ENCODE measurements at places on chromosomes 3 and 15.
A peak's percentile ranks its signal among the peaks of the same experiment; 100 is the strongest.

DNA sequence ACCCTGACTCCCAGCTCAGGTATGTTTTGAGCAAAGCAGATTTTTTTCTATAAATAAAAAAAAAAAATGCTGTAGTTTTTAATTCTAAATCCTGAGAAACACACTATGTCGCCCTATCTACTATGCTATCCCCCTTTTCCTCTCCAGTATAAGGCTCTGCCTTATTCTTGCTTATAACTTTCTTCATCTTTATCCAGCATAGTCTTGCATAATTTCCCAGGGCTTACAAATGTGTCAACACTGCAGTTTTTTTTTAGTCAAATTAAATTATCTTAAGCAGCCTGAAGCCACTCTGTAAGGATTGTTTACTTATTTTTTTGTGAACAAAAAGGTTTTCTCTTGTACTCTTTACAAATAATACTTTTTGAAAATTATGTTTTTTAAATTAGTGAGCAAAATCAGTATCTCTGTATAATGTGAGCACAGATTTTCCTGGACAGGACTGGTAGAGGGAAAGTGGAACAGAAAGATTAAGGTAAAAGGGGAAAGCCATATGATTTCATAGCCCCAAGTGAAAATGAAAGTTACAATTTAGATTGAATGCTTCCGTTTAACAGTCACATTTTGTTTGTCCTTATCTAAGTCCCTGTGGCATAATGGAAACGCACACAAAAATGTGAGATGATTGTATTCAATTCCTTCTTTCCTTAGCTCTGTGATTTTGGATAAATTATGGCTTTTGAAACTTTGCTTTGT, 5.6 kb upstream of the PYDC2 start:
- no peak for DNase-seq

DNA sequence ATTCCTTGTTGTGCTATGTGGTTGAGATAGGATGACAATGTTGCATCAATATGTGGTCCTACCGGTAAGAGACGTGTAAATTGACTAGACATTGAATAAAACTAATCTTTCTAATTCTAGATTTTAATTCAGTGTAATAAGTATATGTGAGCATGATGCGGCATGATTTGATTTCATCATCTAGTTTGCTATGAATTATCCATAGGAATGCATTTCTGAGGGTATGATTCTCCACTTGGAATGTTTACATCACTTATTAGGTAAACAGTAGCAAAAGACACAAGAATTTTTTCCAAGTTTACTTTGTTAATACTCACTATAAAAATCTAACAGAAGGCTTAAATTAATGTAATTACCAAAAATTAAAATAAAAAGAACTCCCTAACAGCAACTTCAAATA, 353.5 kb downstream of the CADM2 start:
- peak; percentile 57 for DNase-seq

GRCh38 chr3:100179692-100180349, 65.5 kb upstream of the FILIP1L start:
- no peak for DNase-seq

DNA sequence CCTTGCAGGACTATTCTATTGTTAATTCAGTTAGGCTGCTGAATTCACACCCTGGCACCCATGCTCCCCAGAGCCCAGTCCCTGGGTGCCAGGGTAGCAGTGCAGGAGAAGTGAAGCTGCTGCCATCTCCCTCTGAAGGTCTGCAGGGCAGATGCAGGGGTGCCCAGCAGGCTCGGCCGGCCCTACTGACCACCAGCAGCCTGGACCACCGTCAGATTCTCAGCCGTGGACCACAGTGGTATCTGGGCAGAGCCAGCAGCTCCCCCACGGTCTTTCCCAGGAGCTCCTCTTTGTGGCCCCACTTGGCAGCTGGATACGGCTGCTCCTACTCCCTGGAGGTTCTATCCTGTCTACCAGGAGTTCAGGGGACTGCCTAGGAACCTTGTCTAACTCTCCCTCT, 46.8 kb downstream of the ALDH1L1 start:
- no peak for DNase-seq

DNA sequence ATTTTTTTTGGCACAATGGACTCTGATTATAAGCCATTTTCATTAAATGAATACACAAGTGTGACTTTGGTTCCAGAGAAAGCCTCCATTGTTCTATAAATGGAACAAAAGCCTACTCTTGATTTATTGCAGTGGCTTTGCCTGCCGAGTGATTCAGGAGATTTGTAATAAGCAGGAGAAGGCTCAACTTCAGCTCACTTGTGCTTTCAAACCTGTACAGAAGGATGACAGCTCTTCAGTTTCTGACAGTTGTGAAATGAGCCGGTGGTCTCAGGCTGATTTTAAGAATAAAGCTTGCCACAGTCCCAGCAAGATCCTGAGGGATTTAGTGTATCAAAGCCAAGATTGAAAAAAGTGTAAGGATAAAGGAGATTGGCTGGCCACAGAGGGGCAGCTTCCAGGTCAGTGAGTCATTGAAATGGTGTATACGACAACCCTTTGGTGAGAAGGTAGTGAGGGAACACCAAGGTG, 438.8 kb upstream of the TGFBR2 start:
- no peak for DNase-seq

- no peak for DNase-seq
Observed at GRCh38 chr15:97708252-97708651, 252.3 kb upstream of the ARRDC4 start.

DNA sequence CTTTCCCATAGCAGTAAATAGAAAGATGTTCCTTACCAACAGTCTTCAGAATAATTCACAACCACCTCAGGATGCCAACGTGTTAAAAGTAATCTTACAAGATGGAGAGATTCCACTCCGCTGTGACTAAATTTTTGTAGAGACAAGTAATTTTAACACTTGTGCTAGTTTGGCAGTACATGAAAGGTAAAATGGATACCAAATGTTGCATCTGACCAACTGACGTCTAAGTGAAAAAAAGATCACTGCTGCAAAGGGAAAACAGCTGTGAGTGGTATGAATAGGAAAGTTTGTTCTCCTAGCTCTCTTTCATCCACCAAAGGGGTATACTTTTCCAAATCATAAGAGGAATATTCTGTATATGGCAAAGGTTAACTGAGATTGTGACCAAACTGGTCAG, 2.6 kb downstream of the SPG21 start:
- no peak for DNase-seq

- no peak for DNase-seq
Observed at GRCh38 chr3:65988411-65989180, 50.1 kb downstream of the MAGI1 start.

DNA sequence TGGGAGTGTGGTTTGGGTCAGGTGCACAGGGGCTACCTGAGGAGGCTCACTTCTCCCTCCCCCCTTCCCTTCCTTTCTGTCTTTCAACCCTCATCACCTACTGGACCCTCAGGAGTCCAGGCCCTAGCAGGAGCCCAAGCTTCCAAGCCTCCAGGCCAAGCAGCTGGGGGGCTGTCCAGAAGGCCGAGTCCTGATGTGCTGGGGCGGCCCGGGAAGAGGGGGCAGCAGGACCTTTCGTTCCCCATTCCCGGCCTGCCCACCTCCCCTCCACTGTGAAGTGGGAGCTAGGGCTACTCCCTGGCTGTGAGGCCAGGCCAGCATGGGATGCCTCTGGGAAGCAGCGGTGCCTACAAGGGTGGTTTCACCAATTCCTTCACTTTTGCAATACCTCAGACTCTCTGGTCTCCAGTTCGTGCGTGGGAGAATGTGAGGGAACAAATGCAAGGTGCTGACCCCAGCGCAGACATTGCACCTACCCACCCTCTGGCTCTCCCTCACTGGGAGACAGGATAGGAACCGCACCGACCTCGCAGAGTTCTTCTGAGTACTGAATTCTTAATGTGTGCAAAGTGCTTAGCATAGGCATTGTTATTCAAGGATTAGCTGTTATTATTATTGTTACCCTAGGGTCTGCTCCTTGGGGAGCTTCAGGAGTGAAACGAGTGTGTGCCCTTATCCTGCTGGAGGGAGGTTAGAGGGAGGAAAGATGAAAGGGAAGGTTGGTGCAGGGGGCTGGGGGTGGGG, 2.5 kb downstream of the EPHB3 start:
- no peak for DNase-seq

GRCh38 chr3:133381346-133382109, 18.3 kb upstream of the BFSP2 start:
- no peak for DNase-seq

DNA sequence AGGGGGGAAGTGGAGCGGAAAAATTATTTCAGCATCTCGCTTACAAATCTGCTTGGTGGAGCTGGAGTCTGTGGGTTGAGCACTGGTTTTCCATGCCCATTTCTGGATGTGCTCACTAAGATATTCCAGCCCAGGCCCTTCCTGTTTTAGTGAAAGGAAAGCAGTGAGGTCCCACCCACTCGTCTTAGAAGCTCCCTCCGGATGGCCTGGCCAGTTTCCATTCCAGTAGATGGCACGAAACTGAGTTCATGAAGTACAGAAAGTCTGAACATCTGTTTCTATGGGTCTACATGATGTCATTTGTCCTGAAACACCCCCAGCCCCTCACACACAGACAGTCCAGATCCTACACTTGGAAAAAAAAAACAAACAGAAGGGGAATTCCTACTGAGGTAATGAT, 31.9 kb upstream of the THSD4 start:
- DNase-seq, result peak; percentile 53

GRCh38 chr3:23885210-23885609, 31.6 kb downstream of the NKIRAS1 start:
- no peak for DNase-seq

GRCh38 chr3:48013288-48013980, 2.8 kb downstream of the MAP4 start:
- peak; percentile 85 for DNase-seq

DNA sequence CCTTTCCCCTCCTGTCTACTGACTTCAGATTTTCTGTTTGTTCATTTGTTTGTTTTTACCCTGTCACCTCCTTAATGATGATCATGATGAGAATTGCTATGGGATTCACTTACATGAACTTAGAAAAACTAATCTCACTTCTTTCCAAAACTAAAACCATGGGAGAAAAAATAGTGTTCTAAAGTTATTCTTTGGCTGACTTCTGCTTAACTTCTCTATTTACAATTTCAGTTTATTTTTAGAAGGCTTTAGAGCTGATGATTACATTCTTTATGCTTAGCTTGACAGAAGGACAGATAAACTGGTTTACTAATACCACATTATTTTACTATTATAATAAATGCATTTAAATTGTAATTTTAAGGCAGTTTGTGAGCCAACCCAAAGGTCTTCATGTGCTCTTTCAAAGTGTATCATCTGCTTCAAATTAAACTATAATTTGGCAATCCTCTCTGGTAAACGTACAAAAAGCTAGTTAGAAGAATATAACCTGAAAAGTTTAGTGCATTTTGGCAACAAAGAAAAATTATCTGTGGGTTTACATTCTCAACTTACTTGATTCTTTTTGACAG, 676.8 kb upstream of the UBE2E2 start:
- no peak for DNase-seq

- DNase-seq, result peak; percentile 7
Observed at GRCh38 chr3:127406309-127407025, 118.6 kb upstream of the PRR20G start.

DNA sequence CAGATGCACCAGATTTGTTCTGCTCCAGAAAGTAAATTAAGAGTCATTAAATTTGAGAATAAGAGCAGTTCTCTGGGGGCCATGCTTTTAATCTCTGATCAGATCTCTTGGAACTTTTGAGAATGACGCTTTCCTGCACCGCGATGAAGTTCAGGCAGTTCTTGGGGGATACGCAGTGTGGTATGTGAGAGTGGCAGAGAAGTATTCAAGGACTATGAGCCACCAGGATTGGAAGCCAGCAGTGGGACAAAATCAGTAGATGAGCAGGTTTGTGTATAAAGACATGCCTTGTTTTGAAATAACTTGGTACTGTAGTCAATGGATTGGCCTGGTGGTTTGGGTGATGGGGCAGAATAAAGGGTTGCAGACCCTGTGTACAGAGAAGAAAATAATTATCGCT, 483.6 kb downstream of the ERC2 start:
- DNase-seq, result peak; percentile 38

DNA sequence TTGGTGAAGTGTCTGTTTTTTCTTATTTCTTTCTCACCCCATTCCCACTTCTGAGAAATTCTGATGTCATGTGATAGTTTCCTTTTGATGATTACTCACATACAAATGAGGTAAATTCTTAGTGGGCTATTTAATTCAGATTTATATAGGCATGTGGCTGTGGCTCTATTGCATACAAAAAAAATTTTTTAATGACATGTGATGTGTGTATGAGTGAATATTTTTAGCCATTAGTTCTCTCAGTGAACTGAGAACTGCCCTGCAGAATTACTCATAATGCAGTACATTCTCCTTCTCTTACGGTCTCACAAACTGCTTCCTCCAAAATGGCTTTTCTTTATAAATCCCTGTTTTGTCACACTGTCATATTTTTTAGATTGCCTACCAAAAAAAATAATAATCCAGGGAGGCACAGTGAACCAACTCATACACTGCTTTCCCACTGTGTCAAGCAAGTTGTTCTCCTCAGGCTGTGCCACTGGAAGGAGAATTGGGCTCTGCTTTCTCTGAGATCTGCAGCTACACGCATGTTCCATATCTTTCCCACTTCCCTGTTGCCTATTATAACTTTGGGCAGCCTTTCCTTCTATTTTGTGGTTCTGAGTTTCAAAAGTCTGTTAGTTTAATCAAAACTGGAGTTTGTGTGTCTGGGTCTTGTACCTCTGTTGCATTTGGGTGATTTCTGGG, 415.7 kb upstream of the THBS1 start:
- DNase-seq, result peak; percentile 93

GRCh38 chr3:128336337-128337156, 130.1 kb downstream of the DNAJB8 start:
- no peak for DNase-seq

DNA sequence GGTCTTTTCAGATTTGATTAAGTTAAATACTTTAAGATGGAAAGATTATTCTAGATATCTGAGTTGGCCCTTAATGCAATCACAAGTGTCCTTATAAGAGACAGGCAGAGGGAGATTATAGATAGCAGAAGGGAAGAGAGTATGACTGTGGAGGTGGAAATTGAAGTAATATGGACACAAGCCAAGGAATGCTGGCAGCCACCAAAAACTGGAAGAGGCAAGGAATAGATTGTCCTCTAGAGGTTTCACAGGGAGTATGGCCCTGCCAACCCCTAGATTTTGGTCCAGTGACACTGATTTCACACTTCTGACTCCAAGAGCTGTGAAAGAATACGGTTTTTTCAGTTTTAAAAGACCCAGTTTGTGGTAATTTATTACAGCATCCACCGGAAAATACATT, 1498.7 kb upstream of the CADM2 start:
- no peak for DNase-seq

GRCh38 chr3:165820671-165821123, 16.5 kb downstream of the BCHE start:
- no peak for DNase-seq

DNA sequence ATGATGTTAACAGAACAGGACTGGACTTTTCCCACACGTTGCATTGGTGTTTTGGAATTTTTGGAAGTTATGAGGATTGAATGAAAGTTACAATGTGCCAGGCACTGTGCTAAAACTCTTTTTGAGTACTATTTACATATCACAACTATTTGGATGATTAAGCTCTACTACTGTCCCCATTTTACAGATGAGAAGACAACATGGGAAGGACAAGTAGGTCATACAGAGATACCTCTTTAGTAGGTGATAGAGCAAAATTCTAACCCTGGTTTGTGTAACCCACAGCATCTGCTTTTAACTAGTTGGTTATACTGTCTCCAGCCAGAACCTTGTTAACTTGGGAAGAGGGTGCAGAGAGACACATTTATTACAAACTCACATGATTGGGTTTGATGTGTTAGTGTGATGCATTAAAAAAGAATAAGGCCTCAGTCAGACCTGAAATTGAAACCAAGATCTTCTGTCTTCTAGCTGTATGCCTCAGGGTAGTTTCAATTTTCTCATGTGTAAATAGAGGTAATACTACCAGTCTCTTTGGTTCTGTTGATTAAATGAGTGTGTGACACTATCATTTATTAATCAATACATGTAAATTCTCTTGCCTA, 1.4 kb downstream of the NDUFB4 start:
- DNase-seq, result no peak

Data from fibroblast of skin of back (primary cell).